ENCODE measurements at places on chromosomes 2 and 18. TPM values are rescaled to one million over a fixed set of nuclear protein-coding genes. Genes with fewer than 3 reads are reported as not detected.

Gene DCDC2C
- total RNA-seq, result not detected

Gene ABCB6
- 106 TPM for total RNA-seq

Gene BOLL
- not detected for total RNA-seq

Gene ANKRD29
- total RNA-seq, result 0.34 TPM

Gene FAM110C
- not detected for total RNA-seq

All from melanocyte of skin (primary cell).